Memory B cell (primary cell): ENCODE measurements at places on chromosomes 11 and 22.

- no peak for DNase-seq
Measured at GRCh38 chr22:41380993-41381328, 781 bp upstream of the TEF start.

- DNase-seq = no peak
Measured at GRCh38 chr22:48334971-48335370, 1492.7 kb downstream of the BRD1 start.

DNA sequence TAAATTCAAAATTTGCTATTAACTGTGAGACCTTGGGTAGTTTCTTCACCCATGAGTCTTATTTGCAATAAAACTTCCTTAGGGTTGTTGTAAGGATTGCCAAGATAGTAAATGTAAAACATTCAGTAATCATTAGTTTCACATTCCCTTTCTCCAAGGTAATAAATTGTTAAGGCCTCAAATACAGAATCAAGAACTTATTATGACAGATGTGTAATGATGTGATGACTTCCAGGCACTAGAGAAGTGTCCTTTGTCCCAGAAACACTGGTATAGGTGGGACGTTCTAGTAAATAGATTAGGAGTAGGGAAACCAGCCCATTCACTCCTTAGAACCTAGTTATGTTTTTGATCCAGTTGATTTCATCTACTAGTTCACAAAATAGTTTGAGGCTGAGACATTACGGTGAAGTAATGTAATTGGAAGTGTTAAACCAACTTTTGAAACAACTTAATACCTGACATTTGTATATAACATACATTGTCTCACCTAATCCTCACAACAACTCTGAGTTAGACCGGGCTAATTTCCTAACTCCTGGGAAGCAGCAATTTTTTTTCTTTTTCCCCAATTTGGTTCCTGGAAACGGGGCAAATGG lies 25.5 kb downstream of the CTNND1 start:
- DNase-seq = no peak

DNA sequence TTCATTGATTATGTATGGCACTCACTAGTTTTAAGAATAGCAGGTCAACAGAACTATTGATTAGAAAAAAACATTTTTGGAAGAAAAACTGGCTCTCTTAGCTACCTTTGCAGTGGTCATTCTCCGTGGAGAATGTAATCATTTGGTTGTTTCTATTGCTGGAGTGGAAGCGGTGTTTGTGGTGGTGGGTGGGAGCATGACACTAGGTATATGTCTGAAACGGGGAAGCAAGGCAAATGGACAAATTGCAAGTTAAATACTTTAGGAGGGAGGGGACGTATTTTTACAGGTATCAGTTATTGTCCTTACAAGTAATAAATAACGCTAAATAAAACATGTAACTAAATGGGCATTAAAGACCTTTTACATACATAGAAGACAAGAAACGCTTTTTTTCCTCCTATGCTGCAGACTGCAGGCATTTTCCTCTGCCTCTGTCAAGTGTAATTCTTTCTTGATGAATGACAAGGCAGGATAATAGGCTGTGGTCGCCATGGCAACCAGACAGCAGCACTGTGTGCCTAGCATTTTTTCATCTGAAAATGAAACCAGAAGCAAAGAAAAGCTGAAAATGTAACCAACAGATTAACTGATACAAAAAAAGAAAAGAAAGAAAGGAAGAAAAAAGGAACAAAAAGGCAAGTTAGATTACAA lies 46.2 kb downstream of the BLID start:
- no peak for DNase-seq
